ENCODE measurements at places on chromosomes 11 and 22.

GRCh38 chr11:124036666-124037065 is 4.5 kb downstream of the OR10G7 start:
- no peak for DNase-seq

DNA sequence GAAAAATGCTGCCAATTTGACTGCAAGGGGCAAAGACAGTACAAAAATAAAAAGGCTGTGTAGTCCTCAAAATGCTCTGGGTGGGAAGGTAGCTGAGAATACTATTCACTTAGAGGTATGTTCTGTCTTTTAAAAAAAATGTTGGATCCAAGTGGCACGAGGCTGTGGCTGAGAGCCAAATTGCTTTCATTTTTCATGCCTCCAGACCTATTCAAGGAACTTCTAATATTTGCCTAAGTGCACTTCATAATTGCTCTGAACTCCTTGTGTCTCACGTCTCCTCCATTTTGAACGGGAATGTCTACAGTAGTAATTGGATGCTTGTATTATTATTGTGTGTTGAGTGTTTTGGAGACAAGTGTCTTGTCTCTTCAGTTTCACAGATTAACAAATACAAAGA is 19.1 kb upstream of the SLC22A25 start:
- no peak for DNase-seq

DNA sequence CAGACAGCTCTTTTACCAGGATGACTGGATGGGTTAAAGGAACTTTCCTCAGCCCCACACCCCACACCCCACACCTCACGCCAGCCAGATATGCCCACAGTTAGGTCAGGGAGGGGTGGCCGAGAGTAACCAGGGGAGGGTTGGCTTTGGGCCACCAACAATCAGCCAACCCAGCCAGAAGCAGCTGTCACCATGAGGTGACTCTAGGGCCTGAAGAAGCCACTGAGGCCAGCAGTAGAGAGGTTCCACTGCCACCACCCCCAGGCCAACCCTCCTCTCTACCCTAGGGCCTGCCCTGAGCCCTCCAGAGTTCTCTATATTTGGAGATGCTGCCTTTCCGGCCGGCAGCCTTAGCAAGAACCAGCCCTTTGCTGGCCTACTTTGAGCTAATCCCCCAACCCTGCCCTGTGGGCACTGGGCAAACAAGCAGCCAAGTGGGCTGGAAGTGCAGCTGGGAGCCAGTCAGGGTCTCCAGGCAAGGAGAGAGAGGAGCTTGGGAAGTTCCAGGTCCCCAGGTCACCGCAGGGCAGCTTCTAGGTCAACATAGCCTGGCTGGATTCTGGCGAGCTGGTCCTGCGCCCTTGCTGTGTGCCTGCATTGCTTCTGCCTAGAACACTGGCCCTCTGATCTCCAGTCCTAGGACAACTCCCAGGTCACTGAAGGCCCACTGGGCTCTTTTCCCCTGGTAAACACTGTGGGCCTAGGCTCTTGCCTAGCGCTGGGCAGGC is 12.0 kb upstream of the SYT8 start:
- no peak for DNase-seq

DNA sequence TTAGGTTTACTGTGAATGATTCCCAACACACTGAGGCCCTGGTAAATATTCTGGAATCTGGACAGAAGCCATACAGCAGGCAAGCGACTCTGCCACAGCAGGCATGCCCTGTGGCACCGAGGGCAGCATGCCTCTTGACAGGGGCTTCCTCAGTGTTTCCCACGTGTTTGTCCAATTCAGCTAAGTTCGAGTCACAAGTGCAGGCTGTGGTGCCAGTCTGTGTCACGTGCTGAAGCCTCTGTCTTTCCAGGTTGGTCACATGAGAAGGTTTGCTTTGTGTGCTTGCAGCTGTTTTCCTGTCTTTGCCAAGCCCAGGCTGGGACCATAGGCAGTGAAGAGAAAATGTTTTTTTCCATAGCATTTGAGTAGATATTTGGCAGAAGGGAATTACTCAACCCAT is 2.4 kb upstream of the PPFIBP2 start:
- DNase-seq, result peak; percentile 42

GRCh38 chr11:65595131-65595530 is 469 bp downstream of the KCNK7 start:
- DNase-seq, result no peak

DNA sequence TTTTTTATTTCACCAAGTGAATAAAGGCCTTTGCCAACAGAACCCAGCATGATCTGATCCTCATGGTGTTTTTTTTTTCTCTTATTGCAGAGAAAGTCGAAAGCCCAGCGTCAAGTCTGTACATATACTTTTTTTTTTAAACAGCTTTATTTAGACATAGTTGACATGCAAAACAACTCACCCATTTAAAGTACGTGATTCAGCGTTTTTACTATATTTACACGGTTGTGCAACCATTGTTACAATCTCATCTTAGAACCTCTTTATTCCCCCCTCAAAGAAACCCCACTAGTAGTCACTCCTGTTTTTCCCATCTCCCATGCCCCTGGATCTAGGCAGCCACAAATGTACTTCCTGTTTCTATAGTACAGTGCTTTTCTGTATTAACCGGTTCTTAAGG is 20.6 kb upstream of the AP1B1 start:
- DNase-seq, result no peak

DNA sequence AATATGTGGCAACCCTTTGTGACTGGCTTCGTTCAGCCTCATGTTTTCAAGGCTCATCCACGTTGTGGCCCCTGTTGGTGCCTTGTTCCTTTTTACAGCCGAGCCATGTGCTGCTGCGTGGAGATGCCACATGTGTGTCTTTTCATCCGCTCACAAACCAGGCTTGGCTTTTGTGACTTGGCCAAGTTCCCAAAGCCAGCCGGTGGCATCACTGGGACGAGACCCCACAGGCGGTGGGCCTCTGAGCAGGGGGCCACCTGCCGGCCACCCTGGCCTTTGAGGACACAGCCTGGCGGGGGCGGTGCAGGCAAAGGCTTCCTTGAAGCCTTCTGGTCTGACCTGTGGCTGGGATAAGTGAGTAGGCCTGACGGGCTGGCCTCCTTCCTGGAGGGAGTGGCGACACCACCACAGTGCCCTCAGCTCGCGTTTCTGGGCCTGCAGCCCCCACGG is 10.5 kb downstream of the GRK2 start:
- DNase-seq, result no peak

GRCh38 chr11:46356924-46357482 is 9.7 kb downstream of the DGKZ start:
- DNase-seq, result no peak

GRCh38 chr11:95920460-95921105 is 3.3 kb downstream of the MTMR2 start:
- DNase-seq, result peak; percentile 20

DNA sequence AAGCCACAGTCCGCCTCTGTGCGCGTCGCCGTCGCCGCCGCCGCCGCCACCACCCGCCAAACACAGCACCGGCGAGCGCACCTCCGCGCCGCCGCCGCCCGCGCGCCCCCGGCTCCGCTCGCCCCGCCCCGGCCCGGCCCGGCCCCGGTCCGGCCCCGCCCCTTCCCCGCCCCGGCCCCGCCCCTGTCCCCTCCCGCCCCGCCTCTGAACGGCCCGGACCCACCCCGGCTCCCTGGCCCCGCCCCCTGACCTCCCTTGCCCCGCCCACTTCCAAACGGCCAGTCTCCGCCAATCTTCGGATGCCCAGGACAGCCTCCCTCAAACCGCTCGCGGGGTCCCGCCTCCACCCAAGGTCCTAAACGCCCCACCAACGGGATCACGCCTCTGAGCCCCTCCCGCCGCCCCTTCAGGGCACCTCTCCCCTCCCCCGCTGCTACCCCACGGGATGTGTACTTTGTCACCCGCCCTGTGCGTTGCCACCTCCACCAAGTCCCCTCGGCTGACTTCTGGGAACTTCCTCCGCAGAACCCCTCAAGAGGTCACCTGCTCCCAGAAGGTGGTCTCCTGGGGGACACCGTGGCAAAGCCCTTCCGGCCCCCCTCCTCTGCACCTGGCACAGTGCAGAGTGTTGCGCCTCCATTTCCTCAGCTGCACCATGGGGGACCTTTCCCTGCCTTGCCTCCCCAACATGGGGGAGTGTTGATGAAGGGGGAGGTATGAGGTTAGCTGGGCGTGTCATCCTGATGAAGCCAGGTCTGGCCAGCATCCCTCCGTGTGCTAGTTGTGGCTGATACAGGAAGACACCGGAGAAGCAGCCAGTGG is at the start of gene KIAA0930:
Gene KIAA0930 (minus strand): TSS at position 85 of the 822 bp plus-strand sequence. CDS start 191 bp downstream, outside the sequence.
- no peak for DNase-seq

DNA sequence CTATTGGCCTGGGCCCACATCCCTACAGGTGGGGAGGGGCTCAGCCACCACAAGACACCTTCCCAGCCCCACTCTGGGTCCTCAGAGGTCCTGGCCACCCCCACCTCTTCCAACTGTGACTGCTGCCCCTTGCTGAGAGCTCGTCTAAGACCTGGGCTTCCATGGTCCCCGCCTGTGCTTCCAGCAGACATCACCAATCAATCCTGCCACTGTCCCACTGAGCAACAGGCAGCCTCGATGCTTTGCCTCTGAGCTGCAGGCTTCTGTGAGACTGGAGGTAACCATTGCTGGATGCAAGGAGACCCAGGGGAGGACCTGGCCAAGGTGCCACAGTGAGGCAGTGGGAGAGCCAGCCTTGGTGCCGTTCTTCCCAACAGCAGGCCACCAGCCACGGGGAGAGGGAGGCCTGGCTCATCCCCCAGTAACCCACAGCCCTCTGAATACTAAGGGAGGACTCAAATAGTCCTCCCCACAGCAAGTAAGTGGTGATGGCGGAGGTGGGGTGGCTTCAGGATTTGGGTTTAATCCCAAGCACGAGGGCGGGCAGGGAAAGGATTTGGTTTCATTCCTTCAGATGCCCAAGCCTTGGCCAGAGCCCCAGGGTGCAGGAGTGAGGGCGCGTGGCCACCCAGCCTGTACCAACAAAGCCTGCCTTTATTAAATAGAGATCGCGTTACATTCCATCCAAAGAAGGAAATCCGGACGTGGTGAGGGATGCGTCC is 5.5 kb upstream of the FADS3 start:
- no peak for DNase-seq

DNA sequence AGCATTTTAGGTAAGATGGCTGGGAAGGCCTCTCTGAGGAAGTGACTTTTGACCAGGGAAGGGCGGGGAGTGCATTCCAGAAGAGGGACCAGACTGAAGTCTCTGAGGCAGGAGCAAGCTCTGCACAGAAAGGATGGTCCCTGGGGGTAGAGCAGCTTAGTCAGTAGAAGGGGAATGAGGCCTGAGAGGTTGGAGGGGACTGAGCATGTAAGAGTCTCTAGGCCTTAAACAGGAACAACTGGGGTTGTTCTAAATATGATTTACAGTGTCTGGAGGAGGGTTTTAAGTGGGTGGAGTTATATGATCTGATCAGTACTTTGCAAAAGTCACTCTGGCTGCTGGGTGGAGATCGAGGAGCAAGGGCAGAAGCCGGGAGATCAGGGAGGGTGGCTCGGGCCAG is 31.7 kb upstream of the TEF start:
- DNase-seq, result no peak

DNA sequence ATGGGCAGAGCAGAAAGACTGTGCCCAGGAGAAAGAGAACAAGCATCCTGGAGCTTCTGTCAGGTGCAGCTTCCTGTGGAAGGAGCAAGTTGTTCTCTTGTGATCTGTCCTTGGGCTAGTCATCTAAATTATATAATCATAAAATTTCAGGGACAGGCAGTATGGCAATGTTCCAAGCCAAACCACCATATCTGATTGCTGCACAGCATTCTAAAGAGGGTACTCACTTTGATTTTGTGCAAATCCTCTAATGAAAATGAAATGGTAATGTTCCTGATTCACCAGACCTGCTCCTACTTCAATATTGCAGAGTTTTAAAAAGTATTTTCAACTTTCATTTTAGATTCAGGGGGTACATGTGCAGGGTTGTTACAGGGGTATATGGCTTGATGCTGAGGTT is at the start of gene PATE2:
Gene PATE2 (minus strand): TSS at position 101 of the 400 bp plus-strand sequence. CDS start 55 bp downstream, at position 46.
- no peak for DNase-seq

DNA sequence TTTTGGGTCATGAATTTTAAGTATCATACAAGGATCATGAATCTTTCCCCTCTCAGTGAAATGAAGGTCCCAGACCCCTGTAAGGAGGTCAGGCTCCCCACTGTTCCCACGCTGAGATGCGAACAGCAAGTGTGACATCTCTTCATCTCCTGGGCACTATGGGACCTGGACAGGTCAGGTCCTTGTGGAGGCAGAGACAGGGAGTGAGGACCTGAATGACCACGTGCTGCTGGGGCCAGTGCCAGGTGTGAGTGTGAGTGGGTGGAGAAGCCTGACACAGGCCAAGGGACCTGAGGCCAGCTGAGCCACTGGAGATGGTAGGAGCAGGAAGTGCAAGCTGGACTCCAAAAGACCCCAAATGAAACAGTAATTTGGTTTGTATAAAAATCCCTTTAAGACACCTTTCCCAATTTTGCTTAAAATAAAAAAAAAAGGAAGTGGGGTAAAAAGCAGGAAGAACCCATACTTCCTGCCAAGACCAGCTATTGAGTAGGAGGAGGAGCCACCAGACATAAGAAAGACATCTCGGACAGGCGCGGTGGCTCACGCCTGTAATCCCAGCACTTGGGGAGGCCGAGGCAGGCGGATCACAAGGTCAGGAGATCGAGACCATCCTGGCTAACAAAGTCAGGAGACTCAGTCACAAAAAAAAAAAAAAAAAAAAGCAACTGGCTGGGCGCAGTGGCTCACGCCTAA is 35.4 kb upstream of the SERPIND1 start:
- no peak for DNase-seq

DNA sequence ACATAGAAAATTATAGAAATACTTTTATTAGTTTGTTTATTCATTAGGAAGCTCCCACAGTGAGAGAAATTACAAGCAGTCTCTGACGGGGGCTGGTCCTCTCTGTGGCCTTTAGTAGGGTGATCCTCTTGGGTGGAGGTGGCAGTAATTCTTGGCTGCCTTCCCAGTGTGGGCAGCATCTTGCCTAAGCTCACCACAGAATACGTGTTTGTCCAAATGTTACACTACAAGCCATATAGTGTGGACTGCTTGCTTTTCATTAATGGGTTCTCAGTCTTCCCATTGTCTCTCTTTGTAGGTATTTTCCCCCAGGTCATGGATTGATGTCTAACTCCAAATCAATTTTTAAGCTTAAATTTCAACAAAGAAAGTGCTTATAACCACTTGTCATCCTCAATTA is 43.3 kb downstream of the ENDOD1 start:
- no peak for DNase-seq

DNA sequence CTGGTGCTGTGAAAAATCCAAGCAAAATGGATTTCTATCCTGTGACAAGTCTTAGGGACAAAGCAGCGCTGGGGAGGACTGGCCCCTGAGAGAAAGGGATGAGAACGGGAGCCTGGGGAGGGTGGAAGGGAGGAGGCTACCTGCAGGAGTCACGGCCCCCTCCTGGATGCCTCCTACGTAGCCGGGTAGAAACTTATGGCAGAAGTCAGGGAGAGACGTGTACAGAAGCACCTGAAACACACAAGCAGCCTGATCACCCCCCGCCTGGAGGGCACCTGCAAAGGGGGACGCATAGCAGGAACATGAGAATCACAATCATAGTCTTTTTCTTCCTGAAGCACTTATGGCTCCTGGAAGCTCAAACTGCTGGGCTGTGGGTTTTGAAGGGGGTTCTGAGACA is 6.1 kb downstream of the DHCR7 start:
- no peak for DNase-seq

- no peak for DNase-seq
Observed at GRCh38 chr11:11374358-11375148, 21.5 kb upstream of the CSNK2A3 start.

All from NCI-H446 (cell line).